CD8-positive, alpha-beta memory T cell (primary cell): ENCODE measurements at places on chromosomes 5 and 9.
A peak's percentile ranks its signal among the peaks of the same experiment; 100 is the strongest.

DNA sequence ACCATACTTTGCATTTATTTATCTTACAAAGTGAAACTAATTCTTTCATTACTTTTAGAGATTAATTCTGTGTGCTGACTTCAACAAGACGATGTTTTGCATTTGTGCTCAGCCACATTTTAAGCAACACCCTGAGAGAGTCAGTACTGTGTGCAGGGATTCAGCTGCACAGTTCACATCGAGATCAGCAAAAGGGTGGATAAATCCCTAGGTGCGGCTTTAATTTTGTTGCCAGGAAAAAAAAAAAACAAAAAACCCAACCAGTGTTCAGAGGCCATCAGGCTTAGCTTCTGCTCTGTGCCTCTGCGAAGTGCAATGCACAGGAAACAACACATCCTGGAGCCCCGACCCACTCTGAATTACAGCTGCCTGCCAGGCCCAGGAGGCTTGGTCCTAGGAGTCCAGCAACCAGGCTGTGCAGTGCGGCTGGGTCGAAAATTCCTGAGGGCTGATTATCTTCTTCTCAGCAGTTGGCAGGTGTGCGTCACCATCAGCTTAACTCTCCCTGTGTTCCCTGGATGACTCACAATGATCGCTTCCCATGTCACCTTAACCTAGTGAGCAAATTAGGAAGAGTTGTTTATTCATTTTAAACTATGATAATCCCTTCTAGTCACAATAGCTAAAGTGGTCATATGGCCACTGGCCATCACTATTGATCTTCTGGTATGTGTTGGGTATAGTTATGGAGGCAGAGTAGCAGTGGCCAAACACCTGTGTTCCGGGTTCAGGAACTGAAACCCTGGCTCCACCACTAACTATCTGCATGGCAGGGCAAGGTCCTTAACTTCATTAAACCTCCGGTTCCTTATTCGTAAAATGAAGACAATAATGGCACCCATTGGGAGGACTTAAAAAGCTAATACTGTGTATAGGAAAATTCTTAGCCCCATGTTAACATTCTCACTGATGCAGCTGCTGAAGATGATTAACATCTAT lies 31.2 kb upstream of the NDUFB6 start:
- no peaks in the 10 kb centered on the region for H3K4me1 ChIP-seq
- no peak overlapping the region for H3K27ac ChIP-seq
- H3K27me3 ChIP-seq, result no peaks in the 10 kb centered on the region
- no peak for DNase-seq
- no peaks in the 10 kb centered on the region for H3K36me3 ChIP-seq
- no peak overlapping the region for H3K4me3 ChIP-seq

GRCh38 chr9:128683340-128684064 lies 5.5 kb upstream of the SET start:
- DNase-seq, result peak; percentile 13
- no peaks in the 10 kb centered on the region for H3K27me3 ChIP-seq
- peak overlapping the region; percentile 81 for H3K4me3 ChIP-seq
- H3K27ac ChIP-seq, result peak overlapping the region; percentile 8
- no peaks in the 10 kb centered on the region for H3K36me3 ChIP-seq
- peaks cover 51% of the 10 kb centered on the region for H3K4me1 ChIP-seq

DNA sequence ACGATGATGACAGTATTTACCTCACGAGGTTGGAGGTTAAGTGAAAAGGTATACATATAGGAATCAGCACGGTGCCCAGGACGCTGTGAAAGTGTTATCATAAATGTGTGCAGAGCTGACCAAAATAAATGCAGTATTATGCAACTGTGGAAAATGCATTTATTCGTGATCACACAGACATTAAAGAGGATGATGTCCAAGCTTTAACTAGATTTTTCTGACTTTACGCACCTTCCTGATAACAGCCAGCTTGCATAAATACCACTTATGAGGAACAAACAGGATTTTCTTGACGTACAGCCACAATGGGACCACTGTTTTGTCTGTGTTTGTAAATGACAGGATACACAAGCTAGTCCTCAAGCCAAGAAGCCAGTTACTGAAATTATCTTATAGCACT lies 71.4 kb upstream of the ATP10B start:
- no peaks in the 10 kb centered on the region for H3K4me1 ChIP-seq
- no peak for DNase-seq
- no peaks in the 10 kb centered on the region for H3K27me3 ChIP-seq
- H3K36me3 ChIP-seq, result no peaks in the 10 kb centered on the region
- no peak overlapping the region for H3K4me3 ChIP-seq

DNA sequence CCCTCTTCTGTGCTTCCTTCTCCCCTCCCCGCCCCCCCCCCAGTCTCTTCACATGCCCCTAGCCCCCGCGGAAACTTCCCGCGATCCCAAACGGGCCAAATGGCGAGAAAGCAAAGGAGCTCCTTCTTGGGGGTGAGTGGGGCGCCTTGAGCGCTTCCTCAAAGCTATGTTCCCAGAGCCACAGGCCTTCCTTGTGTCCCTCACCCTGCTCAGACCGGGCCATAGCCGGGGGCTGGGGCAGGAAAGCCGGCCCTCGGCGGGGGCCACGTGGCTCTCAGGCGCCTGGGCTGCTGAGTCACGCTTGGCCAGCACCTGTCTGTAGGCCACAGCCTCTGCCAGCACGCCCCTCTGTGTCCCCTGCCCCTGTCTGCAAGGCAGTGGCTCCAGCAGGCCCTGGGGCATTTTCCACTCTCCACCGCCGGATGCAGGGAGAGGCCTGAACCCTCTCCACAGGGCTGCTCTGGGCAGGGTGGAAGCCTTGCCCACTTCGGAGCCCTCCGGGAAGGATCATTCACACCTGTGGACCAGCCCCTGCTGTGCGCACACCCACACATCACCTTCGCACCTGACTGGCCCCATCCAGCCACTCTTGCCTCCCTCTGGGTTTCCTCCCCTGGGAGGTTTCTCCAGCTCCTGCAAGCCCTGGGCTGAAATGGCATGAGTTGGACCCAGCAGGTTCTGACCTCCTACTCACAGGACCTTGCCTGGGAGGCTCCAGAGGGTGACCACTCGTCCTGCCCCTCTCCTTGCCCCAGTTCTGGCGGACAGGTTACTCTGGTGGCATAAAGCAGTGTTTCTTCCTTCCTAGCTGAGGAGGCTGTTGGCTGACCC lies 1.2 kb upstream of the SQSTM1 start:
- H3K27me3 ChIP-seq, result no peaks in the 10 kb centered on the region
- peaks cover 36% of the 10 kb centered on the region for H3K4me1 ChIP-seq
- DNase-seq, result peak; percentile 36
- peaks cover 7% of the 10 kb centered on the region for H3K36me3 ChIP-seq

- no peak for DNase-seq
- H3K36me3 ChIP-seq, result no peaks in the 10 kb centered on the region
- H3K27ac ChIP-seq, result no peak overlapping the region
- H3K27me3 ChIP-seq, result peaks cover 30% of the 10 kb centered on the region
- peaks cover 21% of the 10 kb centered on the region for H3K4me1 ChIP-seq
Measured at GRCh38 chr9:88835038-88835466, 156.2 kb upstream of the S1PR3 start.

DNA sequence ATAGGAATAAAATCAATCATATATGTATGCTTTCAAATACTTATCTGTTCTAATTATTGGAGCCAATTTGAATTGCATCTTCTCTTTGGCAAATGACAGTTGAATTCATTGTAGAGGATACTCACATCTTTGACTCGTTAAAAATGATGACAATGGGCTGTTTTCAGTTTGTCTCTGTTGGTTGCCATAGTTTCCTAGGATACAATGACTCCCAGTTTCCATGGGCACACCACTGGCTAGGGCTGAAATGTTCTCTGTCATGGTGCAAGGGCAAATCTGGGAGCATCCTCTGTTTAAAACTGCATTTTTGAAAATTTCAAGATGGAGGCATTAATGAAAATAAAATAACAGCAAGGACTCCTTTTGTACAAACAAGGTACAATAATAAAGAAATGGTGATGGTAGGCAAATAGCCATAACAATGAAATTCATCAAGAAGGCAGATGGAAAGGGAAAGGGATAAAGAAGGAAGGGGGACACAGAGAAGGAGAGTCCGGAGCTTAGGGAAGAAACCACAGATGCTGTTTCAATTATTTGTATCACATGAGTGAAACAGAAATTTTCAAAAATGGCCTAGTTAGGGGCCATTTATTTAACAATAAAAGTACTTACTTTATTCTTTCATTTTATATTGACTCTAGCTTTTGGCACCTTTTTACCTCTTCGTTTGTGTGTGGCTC lies 378.8 kb upstream of the SEMA6A start:
- H3K27ac ChIP-seq, result no peak overlapping the region
- no peak overlapping the region for H3K4me3 ChIP-seq
- no peaks in the 10 kb centered on the region for H3K36me3 ChIP-seq
- H3K27me3 ChIP-seq, result no peaks in the 10 kb centered on the region
- DNase-seq, result no peak
- no peaks in the 10 kb centered on the region for H3K4me1 ChIP-seq

DNA sequence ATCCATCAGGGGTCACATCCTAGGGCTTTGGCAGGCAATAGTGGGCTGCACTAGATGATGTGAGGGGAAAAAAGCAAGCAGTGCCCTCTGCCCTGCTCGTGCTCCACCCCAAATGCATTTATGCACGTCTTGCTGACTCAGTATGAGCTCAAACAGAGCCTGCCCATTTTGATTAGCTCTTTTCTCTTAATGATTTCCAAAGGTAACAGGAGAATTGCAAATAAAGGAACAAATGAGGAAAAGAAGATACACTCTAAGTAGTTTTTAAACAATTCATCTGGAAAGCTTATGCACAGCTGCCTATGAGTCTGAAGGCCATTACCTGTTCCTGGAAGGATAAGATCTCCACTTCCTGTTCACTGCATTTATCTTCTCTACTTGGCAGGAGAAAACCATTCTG lies 364.2 kb downstream of the TMEM232 start:
- no peak for DNase-seq
- H3K27me3 ChIP-seq, result no peaks in the 10 kb centered on the region
- no peak overlapping the region for H3K4me3 ChIP-seq
- no peak overlapping the region for H3K27ac ChIP-seq

DNA sequence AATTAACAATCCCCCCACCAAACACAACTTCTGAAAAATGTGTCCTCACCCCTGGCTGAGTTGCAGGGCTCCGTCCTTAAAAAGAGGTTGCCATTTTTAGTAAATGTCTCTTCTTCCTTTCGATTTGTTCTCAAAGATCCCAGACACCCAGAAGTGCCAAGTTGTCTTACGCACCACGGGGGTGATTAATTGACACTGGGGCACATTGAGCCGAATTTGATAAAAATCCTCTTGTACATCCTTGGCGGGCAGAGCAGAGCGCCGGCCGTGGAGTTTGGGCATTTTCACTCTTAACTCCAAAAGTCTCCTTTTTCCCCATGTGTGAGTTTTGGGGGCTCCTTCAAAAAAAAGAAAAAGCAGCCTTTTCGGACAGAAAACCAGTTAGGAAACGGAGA lies 4.5 kb downstream of the LMX1B start:
- peaks cover 6% of the 10 kb centered on the region for H3K4me1 ChIP-seq
- H3K27me3 ChIP-seq, result peaks cover 40% of the 10 kb centered on the region
- no peaks in the 10 kb centered on the region for H3K36me3 ChIP-seq
- DNase-seq, result no peak
- no peak overlapping the region for H3K4me3 ChIP-seq

- H3K27me3 ChIP-seq, result no peaks in the 10 kb centered on the region
- H3K4me3 ChIP-seq, result no peak overlapping the region
- H3K36me3 ChIP-seq, result no peaks in the 10 kb centered on the region
- H3K4me1 ChIP-seq, result no peaks in the 10 kb centered on the region
- no peak for DNase-seq
- no peak overlapping the region for H3K27ac ChIP-seq
Measured at GRCh38 chr5:125476901-125477585, 730.6 kb upstream of the ZNF608 start.

DNA sequence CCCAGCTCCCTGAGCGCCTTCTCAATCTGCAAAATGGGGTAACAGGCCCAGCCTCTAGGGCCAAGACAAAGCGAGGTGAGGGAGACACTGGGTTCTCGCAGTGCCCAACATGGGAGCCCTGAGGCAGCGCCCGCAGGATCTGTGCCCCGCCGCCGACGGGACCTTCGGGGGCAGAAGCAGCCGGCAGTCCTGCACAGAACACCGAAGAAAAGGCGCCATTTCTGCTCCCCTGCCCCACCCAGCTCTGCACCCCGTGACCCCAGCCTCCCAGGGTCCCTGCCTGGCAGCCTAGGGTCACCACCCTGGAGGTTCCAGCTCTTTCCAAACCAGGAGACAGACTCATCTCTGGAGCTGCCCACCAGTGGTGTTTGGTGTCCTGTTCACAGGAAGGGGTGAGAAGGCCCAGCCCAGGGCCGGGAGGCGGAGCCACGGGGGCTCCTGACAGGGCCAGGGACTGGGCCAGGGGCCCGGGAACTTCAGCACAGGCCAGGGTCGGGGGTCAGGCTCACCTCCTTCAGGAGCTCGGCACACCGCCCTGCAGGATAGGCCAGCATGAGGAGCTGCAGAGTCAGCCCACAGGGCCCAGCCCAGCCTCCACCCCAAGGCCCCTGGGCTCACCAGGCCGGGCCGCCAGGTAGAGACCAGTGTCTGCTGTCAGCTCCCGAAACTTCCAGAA lies 3.3 kb downstream of the LCN8 start:
- no peak for DNase-seq
- no peaks in the 10 kb centered on the region for H3K27me3 ChIP-seq
- no peaks in the 10 kb centered on the region for H3K36me3 ChIP-seq
- no peaks in the 10 kb centered on the region for H3K4me1 ChIP-seq

DNA sequence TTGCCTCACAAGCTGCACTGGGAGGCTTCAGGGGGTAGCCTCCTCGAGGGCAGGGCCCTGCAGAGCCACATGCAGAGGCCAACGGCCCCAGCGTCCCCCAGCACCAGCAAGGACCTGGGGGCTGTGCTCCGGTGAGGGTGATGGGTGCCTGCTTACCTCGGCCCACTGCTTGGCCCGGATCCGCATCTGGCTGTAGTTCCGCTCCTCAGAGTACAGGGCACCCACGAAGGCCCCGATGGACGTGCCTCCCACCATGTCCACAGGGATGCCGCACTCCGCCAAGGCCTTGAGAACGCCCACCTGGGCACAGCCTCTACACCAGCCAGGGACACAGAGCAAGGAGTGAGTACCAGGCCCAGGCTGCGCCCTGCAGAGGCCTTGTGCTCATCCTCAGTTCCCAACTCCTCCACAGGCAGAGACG lies 8.0 kb upstream of the NSMF start:
- H3K4me3 ChIP-seq, result no peak overlapping the region
- H3K4me1 ChIP-seq, result peaks cover 17% of the 10 kb centered on the region

GRCh38 chr9:120532475-120532874 lies 47.5 kb downstream of the CDK5RAP2 start:
- H3K4me3 ChIP-seq, result no peak overlapping the region
- no peaks in the 10 kb centered on the region for H3K4me1 ChIP-seq
- H3K27ac ChIP-seq, result no peak overlapping the region
- no peaks in the 10 kb centered on the region for H3K27me3 ChIP-seq
- peaks cover 54% of the 10 kb centered on the region for H3K36me3 ChIP-seq

DNA sequence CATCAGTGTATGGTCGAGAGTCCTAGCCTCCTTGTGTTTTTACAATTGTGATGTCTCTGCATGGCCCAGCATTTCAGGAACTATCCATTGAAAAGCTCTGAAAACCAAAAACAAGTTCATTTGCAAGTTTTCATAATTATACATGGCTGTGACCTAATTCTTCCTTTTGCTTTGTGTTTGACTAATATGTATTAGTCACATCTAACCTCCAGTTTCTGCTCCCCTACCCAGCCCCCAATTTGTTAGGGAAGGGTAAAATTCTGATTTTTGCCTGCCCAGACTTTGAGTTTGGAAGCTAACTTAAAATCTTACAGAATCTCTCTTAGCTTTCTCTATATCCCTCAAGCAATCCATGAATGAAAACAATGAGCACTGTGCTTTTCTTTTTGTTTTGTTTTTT lies 128.2 kb upstream of the SEMA6A start:
- no peaks in the 10 kb centered on the region for H3K36me3 ChIP-seq
- no peaks in the 10 kb centered on the region for H3K4me1 ChIP-seq
- H3K4me3 ChIP-seq, result no peak overlapping the region
- no peak overlapping the region for H3K27ac ChIP-seq
- H3K27me3 ChIP-seq, result no peaks in the 10 kb centered on the region
